Fibroblast of gingiva (primary cell): ENCODE measurements at places on chromosomes 11 and 22.

DNA sequence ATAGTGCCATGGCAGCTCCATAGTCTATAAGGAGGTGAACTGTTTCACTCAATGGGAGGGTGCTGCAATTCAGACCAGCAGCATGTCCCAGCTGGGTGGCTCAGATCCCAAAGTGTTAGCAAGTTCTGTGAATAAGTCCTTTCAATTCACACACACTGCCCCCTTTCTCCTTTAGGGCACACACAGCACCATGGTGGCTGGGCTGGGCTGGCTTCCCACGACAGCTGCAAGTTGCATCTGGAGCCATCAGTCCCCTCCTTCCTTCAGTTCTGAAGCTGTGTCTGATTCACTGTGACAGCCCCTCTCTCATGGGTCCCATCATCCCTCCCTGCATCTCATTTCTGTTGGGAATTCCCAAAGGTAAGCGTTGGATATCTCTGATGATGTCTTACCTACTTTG is 324.1 kb upstream of the NCAM1 start:
- no peak for DNase-seq

GRCh38 chr22:17213976-17214375 is 5.3 kb downstream of the ADA2 start:
- no peak for DNase-seq

DNA sequence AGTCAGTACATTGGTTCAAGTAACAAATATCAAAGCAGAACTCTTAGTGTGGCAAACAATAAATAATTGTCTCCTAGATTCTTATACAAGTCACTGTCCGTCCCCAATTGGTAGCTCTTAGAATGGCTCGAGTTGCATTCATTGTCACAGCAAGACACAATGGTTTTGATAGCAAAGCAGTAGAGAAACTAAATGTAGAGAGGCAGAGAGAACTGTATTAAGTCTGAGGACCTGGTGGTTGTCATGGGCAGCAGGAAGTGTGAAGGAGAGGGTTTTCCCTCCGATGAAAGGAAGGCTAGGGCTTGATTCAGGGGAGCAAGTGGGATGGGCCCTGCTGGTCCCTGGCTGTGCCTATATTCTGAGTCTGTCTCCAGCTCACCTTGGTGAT is 36.6 kb downstream of the RCOR2 start:
- no peak for DNase-seq

- no peak for DNase-seq
Measured at GRCh38 chr11:33906484-33907186, 14.8 kb upstream of the LMO2 start.

GRCh38 chr11:8934742-8935488 is 2.2 kb upstream of the C11orf16 start:
- DNase-seq = no peak

DNA sequence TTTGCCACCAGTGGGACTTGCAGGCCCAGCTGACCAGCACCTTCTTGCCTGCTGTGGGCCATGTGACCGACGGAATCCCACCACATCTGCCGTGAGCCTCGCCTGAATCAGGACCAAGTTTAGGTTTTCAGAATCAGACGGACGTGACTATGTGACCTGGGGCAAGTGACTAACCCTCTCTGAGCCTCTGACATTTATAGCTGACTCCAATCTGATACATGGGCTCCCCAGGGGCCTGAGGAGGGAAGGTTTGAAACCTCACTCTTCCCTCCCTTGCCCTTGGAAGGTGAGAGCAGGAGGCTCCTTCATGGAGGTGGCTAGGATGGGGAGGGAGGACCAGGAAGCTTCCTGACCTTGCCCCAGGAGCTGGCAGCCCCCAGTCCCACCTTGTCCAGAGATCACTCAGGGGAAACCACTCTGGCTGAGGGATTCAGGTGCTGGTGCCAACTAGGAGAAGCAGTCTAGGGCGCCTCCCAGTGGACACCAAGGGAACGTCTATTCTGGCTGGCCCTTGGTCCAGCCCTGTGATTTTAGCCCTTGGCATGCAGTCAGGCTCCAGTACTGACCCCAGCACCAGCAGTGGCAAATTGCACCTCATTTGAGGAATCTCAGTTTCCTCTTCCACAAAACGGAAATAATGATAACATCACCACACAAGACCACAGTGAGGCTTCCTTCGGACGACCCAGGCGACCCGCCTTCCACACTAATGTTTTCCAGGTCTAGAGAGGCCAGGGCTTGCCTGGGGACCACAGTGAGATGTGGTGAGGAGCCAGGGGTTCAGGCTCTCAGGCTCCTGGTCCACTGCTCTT is 47.2 kb upstream of the SYT7 start:
- peak; percentile 56 for DNase-seq
